ENCODE measurements at places on chromosomes 2 and 18.

GRCh38 chr18:32060026-32060425 is 31.6 kb upstream of the RNF138 start:
- no peak for DNase-seq

DNA sequence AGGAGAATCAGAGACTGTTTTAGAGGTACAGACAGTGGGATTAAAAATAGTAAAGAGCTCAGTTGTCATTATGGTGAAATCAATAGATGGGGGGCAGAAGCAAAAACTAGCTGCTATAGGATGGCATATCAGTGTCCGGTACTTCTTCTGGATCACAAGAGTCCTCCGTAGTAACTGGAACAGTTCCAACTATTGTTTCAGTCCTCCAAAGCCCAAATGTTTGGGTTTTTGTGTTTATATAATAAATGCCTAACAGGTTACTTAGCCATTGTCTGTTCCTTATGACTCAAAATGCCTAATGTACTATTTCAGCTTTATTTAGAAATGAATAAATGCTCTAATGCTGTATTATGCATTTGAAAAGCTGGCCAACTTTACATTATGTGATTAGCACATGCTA is 401.2 kb downstream of the PTH2R start:
- DNase-seq, result no peak

- no peak for DNase-seq
Measured at GRCh38 chr2:24984912-24985311, 13.2 kb upstream of the DNAJC27 start.

- DNase-seq, result no peak
Measured at GRCh38 chr2:224849264-224849663, 133.1 kb upstream of the CCDC195 start.

DNA sequence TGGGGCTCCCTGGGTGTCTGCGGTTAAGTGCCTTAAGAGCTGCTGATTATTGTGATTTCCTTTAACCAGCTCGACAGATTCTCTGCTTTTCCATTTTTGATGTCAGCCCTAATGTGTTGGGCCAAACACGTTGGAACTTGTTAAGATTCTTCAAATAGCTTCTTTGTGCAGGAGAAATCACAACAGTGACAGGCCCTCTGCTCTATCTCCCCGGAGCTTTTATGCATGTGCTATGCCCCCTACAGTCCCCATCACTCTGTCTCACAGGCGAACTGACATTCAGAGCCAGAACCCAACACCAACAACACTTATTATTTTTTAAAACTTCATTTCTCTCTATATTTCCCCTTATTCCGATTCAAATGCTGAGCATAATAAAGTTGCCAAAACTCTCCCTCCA is 371.7 kb upstream of the CELF4 start:
- DNase-seq, result no peak

DNA sequence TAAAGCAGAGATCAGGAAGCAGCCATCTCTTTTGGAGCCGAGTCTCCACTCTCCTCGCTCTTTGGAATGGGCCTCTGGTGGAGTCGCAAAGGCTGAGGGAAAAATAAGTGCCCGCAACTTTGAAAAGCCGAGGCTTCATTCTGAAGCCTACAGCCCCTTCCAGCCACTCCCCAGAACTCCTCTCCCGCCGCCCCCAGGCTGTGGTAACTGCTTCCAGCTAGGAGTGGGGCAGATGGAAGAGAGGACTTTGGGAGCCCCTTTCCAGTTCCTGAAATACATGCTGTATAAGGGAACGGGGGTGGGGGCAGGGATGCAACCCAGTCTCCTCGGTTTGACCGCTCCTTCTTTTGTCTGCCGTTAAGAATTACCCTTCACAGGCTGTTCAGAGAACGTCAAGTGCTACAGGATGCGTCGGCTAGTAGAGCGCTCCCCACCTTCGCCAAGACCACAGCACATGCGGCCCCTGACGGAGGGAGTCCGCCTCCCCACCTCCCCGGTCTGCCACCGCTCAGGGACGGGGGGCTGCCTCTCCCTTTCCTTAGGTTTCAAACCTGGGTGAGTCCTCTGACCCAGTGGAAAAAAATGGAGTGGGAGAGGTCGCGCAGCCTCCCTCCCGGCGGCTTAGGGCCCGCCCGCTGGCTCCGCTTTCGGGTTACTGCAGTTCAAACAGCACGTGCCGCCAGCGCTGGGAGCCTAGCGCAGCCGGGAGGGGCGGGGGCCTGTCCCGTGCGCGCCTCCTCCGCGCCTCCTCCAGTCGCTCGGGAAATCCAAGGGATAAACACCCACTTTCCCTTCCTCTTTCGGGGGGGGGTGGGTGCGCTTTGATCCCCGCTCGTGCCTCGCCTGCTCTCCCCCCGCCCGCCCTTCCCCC is 4.9 kb downstream of the CYP26B1 start:
- no peak for DNase-seq

- no peak for DNase-seq
Measured at GRCh38 chr2:230012267-230012884, 56.3 kb downstream of the SLC16A14 start.

DNA sequence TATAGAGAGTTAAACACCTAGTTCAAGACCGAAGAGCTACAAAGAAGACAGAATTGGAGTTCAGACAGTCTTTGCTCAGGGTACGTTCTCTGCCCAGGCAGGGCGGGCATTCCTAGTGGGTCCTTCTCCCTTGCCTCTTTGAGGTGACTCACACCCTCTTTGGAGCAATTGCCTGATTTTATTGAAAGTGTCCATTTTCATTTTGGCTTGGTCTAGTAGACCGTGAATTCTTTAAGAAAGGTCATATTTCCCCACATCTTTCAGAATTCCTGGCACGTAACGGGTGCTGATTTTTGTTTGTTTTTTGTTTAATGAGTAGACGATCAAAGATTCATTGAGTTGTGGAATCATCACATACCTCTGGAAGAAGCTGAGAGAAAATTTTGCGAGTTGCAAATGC is 871.5 kb downstream of the RNF144A start:
- DNase-seq, result no peak

Data from stimulated activated CD8-positive, alpha-beta memory T cell treated with anti-CD3 and anti-CD28 coated beads, Interleukin-7, amount 100 ng/mL, for 24 hours (primary cell).